ENCODE measurements at places on chromosomes 7 and 10. TPM values are rescaled to one million over a fixed set of nuclear protein-coding genes. Genes with fewer than 3 reads are reported as not detected.
A peak's percentile ranks its signal among the peaks of the same experiment; 100 is the strongest.

GRCh38 chr7:117134889-117135552, 181.7 kb downstream of the ST7 start:
- DNase-seq, result no peak

DNA sequence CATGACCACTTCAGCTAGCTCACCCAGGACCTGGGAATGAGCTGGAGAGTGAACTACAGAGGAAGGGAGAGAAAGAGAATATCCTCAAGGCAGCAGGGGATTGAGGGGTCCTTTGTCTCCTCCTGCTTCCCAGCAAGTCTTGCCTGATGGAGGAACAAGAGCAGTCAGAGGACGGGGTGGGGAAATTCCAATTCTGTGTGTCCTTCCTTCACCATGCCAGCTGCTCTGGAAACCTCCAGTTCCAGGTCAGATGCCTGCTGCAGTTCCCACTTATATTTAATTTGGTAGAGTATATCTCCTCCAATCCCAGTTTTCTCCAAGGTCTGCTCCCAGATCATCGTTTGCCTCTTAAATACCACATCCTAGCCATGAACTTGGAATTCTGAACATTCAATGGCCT, 21.4 kb upstream of the LEP start:
- no peak for DNase-seq

- peak; percentile 56 for DNase-seq
Measured at GRCh38 chr7:106022193-106022821, 59.2 kb downstream of the CDHR3 start.

DNA sequence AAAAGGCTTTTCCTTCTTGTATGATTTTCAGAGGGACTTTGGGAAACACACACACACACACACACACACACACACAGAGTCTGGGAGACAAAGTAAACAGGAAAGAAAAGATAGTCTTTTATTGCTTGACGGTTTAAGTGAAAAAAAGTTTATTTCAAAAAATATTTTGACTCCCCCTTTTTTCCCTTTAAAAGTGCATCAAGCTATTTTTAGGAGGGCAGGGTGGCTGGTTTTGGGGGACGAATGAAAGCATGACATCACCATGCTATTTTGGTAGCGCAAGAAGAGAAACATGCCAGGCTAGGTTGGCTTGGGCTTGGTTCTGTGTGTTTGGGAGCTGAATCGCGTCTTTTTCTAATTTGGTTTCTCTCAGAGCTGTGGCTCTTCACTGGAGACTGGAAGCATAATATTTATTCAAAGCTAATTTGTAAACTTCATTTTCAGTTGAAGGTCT, 129.2 kb downstream of the BAMBI start:
- no peak for DNase-seq

- DNase-seq, result no peak
Measured at GRCh38 chr10:69418052-69418752, 1.5 kb upstream of the TACR2 start.

The FAM185A gene
- total RNA-seq, result 10.3 TPM

DNA sequence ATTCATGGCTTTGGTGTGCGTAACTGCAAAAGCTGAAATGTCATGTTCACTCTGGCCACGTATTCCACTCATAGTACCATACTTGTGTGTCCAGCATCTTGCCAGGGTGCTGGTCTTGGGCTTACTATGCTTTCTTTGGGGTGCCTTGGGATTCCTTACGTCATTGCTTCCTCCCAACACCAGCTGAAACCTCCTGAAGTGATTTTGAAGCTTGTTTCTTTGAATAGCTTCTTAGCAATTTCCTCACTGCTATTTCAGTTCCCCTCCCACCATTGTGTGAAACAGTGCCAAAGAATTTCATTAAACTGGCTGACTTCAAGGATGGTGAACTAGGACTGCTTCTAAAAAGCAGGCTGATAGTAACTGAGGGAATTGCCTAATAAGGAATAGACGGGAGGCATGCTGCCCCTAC, 36.9 kb downstream of the ENTPD1 start:
- no peak for DNase-seq

DNA sequence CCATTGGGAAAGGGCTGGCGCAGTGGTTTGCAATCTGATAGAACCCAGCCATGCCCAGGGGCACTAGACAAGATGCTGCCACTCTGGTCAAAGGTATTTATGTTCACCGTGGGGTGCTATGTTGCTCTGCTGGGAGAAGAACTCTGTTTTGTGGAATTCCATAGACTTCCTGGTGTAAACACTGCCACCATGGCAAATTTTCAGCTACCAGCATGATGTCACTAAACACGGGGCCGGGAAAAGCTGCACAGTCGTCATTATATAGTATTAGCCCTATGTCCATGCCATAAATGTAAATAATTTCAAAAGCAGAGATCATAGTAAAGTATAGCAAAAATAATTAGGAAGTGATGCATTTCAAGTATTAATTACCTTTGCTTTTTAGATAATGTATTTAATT, 500.6 kb downstream of the PARD3 start:
- DNase-seq, result no peak

- DNase-seq, result no peak
Measured at GRCh38 chr7:91165846-91166230, 98.4 kb upstream of the FZD1 start.

The HOXA1 gene
- total RNA-seq, result 0.33 TPM

The SYNPO2L gene
- total RNA-seq, result not detected

DNA sequence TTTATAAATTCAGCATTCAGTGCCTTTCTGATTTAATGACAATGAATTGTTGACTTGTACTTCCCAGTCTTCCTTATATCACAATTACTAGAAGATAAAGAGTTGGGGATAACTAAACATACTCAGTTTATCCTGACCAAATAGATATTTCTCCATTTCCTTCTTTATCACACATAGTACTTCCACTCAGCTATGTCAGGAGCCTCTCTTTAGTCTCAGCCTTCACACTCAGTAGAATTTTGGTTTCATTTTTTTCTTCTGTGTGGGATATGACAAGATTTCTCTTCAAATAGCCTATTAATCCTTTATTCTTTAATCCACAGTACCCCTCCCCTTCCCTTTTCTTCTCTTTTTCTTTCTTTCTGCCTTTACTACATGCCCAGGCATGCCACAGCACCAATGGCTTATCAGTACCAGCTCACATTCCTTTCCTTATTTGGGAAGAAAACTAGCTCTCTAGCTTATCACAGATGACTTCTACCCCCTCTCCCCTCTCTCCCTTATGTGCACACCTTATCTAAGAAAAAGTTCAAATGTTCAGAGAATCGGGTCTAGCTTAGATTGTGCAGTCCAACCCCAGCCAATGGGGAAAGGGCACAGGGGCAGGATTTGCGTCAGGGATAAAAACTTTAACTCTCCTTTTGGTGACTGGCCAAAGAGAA, 109.0 kb downstream of the PHF14 start:
- DNase-seq, result no peak

- DNase-seq, result no peak
Measured at GRCh38 chr7:2503056-2503941, 16.3 kb upstream of the LFNG start.
